ENCODE measurements at places on chromosomes 5 and 9.

DNA sequence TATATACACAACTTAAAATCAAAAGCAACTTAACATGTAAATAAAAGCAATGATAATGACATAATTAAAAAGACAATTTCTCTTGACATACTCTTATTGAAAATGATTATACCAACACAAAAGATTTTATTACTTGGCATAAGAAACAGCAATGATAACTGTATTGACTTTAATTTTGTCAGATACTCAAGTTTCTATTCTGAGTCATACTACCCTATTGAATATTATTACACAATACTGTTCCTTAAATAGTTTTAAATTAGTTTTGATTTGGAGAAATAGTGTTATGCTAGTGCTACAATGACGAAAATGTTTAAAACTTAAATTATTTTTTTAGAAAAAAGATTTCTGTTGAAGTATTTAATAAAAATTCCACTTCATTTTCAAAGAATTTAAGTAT lies 1319.3 kb upstream of the C9orf72 start:
- no peak for DNase-seq

- no peak for DNase-seq
Measured at GRCh38 chr5:159908591-159908940, 7.7 kb upstream of the ADRA1B start.

DNA sequence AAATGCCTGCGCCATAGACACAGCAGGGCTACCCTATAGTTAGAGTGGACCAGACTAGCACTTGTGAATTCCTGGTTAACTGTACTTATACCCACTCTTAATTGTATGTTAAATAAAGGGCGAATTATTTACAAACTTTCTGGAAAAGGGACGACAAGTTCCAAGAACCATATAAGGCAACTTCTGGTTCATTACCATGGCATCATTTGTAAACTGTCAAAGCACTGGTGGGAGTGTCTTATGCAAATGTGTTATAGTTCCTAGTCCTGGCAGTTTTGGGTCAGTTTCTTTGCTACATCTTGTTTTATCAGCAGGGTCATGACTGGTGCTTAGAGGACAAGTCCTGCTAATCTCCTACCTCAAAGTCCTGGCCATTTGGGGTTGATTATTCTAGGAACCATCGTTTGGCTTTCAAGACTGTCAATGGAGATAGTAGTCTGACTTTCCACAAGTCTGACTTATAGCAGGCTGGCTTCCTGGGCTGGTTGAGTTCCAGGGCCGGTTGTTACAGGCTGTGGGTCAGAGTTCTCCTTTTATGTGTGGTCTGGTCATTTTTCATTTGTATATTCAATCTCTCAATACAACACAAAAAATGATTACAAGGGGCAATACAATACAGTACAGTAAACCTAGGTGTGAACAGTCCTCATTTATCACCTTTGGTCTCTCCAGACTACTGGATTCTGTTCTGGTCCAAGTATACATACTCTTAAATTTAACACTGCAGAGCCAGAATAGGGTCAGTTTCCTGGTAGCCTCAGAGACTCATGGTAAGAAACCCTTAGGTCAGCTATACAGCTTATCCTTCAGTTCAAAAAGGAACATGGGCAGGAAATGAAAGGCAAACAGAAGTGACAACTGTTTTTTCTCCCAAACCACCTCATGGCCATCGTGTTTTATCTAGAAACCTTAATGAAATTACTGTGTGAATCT lies 8.3 kb upstream of the CFAP95 start:
- DNase-seq, result no peak

GRCh38 chr9:11356067-11356466 lies 743.3 kb upstream of the PTPRD start:
- DNase-seq, result no peak

- DNase-seq, result no peak
Measured at GRCh38 chr9:5622016-5622415, 6.9 kb upstream of the RIC1 start.

GRCh38 chr5:54323495-54323894 lies 13.1 kb upstream of the ARL15 start:
- no peak for DNase-seq

- no peak for DNase-seq
Measured at GRCh38 chr9:114397219-114397847, 9.6 kb upstream of the AKNA start.

- DNase-seq, result no peak
Measured at GRCh38 chr5:61311056-61311610, 20.9 kb upstream of the ZSWIM6 start.

DNA sequence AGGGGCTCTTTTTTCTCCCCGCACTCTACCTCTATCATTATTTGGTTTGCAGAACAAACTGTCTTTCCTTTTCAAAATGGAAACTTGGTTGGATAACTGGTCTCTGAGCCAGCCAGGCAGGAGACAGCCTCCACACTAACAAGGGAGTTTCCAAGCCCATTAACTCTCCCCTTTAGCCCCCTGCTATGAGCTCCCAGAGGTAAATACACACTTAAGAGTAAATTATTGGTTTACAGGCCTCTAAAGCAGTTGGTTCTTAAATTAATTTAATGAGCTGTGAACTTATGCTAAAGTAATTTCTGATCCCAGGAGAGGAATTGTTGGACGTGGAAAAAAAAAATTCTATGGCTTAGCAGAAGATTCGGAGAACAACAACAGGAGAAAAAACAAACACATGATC lies 30.3 kb downstream of the EPB41L4A start:
- no peak for DNase-seq

- no peak for DNase-seq
Measured at GRCh38 chr5:133278317-133278716, 226.5 kb downstream of the HSPA4 start.

DNA sequence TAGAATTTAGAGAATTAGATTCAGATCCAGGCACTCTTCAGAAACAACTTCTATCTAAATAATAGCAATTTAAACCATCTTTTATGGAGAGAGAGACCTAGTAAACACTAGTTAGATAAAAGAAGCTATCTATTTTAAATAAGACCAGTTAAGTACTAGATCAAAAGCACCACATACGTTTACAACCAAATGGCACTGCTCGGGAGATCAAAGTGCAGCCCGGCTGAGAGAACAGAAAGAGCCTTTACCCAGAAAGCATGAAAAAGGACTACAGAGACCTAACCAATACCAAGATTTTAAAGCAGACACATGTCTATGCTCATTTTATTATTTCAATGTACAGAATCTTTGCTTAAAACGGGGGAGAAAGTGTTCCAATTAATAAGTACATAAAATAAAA lies 30.8 kb downstream of the LIX1 start:
- no peak for DNase-seq

DNA sequence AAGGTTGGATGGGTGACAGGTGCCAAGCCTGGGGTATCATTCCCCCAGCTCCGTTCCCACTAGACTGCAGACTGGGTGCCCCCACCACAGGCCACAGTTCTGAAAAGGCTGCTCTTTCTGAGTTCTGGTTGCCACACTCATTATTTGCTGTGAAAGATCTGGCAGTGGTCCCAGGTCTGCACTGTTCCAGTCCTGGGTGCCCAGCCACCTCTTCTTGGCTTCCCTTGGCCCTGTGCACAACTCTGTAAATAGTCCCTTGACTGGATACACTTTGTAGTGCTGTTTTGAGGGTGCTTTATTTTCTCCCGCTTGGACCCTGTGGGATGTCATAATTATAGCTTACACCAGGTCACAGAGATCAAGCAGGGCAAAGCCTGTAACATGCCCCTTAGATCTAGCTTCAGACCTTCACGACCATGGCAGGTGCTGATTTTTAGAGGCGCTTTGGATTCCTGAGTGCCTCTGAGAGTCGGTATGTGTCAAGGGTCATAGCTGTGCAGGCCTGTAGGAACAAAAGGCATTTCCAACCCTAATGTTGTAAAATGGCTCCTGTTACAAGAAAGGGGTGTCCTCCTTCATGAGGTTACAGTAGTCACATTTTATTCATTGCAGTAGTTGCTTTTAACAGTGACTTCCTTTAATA lies 344.9 kb downstream of the ICE1 start:
- DNase-seq, result no peak

DNA sequence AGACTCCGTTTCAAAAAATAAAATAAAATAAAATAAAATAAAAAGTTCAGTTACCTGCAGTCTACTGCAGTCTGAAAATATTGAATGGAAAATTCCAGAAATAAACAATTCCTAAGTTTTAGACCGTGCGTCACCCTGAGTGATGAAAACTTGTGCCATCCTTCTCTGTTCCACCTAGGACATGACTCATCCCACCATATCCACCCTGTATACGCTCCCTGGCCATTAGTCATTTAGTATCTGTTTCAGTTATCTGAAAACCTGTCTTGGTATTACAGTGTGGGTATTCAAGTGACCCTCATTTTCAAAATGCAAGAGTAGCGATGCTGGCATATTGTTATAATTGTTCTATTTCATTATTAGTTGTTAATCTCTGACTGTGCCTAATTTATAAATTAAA lies 51.8 kb upstream of the TEX48 start:
- no peak for DNase-seq

DNA sequence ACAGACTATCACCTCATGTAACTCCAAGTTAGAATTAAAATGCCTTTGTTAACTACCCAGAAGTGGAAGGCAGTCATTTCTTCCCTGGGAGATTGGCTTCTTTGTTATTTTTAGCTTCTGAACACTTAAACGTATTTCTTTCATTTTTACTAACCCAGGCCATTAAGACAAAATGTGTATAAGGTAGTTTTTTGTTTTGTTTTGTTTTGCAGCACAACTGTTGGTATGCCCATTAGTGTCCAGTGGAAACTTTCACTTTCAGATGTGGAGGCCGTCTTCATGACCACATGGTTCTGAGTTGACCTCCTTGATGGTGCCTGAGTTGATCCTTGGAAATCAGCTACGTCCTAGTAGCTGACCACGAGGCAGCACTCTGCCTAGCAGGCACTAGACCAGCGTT lies 264.6 kb upstream of the ZNF608 start:
- DNase-seq, result no peak

DNA sequence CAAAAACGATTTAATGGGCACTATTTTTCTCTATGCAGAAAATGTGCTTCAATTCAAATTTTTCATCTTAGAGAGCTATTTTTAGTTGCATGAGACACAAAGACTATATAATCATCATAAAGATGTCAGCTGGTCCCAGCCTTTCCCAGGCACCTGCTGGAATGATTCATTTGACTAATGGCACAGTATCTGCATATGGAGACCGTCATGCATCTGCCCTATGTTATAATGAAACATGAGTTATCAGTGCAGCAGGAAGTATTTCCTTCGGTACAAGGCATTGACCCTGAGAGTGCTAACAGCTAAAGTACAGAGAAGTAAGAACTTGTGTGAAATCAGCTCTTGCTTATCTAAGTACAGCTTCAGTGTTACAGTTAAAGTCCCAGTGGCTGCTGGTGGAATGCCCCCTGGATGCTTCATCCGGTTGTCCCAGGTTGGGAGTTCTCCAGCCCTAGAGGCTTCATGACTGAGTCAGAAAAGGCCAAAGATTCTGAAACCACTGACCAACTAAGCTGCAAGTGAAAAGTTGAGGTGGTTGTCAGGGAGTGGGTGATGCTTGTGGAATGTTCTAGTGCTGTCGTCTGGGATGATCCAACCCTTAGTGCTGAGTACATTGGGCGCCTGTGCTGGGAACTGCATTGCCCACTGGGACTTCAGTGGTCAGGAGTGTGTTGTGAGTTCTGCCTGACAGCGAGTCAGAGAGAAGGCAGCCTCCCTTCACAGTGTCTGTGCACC lies 57.2 kb downstream of the MTRR start:
- no peak for DNase-seq

DNA sequence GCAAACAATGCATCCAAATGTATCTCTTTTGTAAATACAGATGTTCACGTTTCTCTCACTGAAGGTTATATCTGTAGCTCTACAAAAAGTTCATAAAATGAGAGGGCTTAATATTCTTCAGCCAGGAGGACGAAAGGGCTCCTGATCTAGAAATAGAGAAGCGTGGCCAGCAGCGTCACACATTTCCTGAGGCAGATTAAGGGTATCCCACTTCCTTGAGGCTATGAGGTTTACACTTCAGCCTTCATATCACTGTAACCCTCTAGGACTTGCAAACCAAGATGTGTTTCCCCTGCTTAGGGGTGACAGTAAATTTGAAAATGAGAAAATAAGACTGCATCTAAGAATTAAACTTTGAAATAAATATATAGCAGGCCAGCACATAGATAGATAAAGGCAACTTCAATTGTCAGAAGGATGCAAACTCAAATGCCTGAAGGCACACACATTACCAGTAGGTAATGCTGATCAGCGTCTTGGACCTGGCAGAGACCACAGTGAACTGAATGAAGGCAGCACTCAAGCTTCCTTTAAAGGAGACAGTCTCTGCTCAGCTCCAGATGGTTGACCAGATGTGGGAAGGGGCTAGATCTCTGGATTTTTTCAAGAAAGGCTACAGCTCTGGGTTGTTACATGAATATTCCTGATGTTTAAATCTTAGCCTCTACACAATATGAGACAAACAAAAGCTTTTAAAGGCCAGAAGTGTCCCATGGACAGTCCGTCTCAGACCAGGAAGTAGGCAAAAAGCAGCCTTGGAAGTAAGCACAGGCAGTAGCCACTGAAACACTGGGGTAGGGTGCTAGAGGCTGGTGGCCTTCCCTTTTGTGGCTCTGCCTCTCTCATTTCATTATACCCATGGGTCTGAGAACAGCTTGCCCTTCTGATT lies 197.7 kb downstream of the MCTP1 start:
- no peak for DNase-seq

- no peak for DNase-seq
Measured at GRCh38 chr5:136057401-136058038, 28.7 kb downstream of the TGFBI start.

- no peak for DNase-seq
Measured at GRCh38 chr5:6545770-6546690, 86.8 kb downstream of the NSUN2 start.

DNA sequence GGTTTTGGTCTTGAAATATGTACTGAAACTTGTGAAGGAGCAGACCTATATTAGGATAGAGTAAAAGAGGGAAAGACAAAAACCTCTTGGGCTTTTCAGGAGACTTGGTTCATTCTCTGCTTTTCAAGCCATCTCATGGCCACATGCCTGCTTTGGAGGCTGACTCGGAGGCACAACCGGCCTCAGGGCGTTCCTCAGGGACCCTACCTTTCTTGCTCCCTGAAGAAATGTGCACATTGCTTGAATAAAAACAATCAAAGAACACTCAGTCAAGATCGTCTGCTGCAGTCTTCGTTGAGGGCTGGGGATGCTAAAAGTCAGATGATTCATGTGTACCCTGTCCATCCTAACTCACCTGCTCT lies 994 bp downstream of the IRGM start:
- DNase-seq, result no peak

DNA sequence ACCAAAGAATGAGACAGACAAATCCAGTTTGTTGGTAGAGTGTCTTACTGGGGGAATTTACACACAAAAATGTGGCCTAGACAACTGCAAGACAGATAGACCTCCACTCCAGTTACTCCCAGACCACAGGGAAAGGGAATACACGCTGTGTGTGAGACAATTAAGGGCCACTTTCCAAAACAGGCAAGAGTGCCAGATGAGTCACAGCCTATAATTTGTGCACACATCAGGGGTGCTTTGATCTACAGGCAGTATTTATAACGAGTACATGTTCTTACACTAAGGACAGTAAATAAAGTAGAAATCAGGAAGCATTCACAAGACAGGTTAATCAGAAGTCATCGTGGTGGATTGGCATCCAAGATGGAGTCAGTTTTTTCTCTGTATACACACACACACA lies 114.8 kb downstream of the ZNF622 start:
- DNase-seq, result no peak
